Substantia nigra (tissue), 51 donors: ENCODE measurements at places on chromosomes 2 and 18.

DNA sequence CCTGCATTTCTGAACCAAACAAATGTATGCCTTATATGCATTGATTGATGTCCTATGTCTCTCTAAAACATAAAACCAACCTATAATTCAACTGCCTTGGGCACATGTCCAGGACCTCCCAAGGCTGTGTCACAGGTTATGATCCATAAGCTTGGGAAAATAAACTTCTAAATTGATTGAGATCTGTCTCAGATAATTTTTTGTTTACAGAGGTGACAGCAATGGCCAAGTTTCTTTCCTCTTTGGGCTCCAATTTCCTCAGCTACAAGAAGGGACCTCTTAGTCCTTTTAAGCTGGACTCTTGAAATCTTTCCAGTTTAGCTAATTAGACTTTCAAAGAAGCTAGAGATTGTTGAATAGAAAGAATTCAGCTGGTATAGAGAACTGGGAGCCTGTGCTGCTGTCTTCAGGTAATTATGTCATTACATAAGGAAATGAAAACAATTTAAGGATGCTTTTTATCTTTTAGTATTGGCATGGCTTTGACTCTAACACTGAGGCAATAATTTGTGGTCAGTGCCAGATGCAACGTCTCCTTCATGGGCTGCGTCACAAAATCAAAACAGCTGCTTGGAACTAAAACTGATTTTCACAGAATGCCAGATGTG lies 412.1 kb upstream of the TRIB2 start:
- no peak for DNase-seq

DNA sequence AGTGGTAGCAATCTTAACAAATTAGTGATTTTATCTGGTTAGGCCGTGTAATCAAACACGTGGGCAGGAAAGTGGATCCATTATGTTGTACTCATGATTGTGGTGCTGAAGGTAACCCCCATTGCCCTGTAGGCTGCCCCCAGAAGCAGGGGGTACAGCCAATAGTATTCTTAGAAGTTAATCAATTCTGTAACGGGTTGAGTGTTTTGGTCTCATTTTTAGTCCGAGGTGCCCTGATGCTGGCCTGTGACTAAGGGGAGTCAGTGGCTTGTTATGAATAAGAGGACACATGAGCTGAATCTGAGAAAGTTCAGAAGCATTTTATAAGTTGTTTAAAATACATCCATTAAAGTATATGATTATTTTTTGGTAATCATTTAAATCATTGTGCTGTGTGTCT lies 8.6 kb downstream of the EPAS1 start:
- DNase-seq: no peak

- DNase-seq: no peak
Measured at GRCh38 chr2:15560140-15560987, 770 bp downstream of the NBAS start.

DNA sequence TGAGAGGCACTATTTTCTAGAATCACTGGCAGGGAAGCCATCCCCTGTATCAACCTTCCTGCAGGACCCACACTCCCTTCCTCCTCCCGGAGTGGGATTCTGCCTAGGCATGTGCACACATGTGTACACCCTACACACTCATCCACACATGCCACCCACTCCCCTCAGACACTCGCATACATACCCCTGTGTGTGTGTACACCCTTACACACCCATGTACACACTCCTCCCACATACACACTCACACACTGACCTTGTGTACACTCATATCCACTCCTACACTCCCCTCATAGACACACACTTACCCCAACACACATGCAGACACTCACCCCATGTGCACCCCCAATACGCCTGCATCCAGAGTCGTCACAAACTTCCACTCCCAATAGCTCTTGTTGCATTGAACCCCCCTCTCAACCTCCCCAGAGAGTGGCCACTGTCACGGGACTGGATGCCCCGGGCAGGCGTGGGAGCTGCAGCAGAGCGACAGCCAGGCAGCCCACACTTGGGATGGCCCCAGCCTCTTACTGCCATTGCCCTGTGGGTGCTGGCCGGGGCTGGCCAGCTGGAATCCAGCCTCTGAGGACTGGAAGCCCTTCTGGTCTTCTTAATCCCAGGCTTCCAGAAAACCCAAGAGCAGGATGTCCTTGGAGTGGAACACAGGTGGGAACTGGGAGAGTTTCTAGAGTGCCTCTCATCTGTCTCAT lies 251.0 kb downstream of the LOXHD1 start:
- DNase-seq: no peak

GRCh38 chr2:59732871-59733566 lies 820.4 kb downstream of the BCL11A start:
- no peak for DNase-seq

- no peak for DNase-seq
Measured at GRCh38 chr2:70356941-70357683, 55.2 kb upstream of the FAM136A start.
